ENCODE measurements at places on chromosomes 12 and 14.

DNA sequence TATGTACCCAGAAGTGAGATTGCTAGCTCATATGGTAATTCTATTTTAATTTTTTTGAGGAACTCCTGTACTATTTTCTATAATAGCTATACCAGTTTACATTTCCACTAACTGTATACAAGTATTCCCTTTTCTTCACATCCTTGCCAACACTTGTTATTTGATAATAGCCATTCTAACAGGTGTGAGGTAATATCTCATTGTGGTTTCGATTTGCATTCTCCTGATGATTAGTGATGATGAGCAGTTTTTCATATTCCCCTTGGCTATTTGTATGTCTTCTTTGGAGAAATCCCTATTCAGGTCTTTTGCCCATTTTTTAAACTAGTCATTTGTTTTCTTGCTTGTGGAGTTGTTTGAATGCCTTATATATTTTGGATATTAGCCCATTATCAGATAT lies 121.3 kb downstream of the BBS10 start:
- DNase-seq = no peak

- DNase-seq = no peak
Measured at GRCh38 chr12:105706973-105707334, 376.5 kb downstream of the C12orf75 start.

GRCh38 chr12:111033281-111034082 lies 113.1 kb upstream of the MYL2 start:
- DNase-seq = no peak

- no peak for DNase-seq
Measured at GRCh38 chr12:107662484-107662883, 23.1 kb upstream of the PWP1 start.

DNA sequence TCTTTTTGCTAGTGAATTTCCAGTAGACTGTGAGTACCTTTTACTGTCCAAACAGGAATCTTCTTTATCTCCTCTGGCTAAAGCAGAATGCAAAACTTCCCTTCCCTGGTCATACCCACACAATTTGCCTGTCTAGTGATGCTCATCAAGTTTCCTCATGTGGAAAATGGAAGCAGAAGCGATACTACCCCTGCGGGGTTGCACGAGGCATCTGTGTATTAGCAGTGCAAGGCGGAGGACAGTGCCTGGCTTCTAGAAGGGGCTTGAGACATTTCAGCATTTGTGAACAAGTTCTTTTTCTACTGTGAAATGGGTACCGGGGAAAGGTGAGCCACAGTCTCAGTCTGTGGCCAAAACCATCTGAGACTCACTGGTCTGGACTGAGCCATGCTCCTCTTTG lies 340.9 kb downstream of the AACS start:
- DNase-seq = no peak

DNA sequence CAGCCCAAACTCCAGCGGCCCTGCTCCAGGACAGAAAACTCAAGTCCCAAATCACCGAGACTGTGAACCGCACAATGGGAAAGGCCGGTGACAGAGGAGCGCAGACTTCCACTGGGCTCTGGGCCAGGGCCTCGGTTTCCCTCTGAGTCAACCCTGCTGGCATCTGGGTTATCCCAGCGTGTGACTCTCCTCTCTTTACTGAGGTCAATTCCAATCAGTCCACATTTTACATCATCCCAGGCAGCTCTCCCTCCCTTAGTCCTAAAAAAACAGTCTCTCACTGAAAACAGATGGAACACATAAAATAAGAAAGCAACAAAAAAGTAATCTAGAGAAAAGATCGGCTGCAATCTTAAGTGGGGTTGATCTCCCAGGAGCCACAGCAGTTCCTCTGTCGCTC lies 36.9 kb downstream of the ITPK1 start:
- DNase-seq = peak; percentile 85

- DNase-seq = no peak
Measured at GRCh38 chr12:13450231-13451080, 253.9 kb downstream of the EMP1 start.

DNA sequence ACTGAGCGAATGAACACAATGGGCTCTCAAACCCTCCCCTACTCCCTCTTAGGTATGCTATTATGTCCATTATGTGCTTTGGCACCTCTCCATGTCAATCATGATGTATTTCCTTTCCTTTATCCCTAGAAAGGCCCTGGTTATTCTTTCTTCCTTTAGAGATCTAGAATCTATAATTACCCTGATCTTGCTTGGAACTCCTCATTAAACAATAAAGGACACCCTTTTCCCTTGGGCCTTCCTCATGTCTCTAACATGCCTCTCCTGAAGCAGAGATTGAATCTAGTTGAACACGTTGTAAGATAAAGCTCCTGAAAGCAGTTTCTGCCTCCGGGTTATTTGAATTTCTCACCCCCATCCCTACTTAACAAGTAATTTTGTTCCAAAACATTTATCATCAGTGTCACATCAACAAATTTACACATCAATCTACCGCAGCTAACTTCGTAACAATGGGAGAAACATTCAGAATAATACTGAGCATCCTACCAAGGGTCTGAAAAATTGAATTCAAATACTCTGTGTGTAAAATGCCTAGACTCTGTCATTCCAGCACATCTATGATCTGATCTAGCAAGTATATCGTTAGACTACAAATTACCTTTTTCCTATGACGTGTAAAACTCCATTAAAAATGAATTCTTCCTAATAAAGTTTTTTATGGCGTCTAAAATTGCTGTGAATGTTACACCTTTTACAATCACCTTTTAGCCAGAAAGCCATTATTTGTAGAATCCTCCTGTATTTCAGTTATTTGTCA lies 5.4 kb downstream of the USP44 start:
- DNase-seq = no peak

DNA sequence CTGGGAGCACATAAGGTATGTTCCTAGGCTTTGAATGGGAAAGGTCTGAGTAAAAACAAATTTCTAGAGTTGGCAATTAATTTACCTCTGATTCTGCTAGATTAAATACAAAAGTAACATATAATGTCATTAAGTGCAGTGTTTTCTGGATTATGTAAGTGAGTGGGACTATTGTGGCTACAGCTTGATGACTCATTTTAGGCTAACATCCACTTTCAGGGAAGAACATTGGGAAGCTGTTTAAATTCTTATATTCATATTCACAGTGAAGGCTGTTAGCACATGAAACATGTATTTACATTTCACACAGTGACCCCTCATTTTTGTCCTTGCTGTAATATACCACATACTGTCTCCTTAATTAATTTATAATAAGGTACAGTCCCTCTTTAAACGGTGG lies 13.2 kb upstream of the BMAL2 start:
- peak; percentile 21 for DNase-seq

GRCh38 chr12:107241411-107241810 lies 148.1 kb upstream of the CRY1 start:
- no peak for DNase-seq

DNA sequence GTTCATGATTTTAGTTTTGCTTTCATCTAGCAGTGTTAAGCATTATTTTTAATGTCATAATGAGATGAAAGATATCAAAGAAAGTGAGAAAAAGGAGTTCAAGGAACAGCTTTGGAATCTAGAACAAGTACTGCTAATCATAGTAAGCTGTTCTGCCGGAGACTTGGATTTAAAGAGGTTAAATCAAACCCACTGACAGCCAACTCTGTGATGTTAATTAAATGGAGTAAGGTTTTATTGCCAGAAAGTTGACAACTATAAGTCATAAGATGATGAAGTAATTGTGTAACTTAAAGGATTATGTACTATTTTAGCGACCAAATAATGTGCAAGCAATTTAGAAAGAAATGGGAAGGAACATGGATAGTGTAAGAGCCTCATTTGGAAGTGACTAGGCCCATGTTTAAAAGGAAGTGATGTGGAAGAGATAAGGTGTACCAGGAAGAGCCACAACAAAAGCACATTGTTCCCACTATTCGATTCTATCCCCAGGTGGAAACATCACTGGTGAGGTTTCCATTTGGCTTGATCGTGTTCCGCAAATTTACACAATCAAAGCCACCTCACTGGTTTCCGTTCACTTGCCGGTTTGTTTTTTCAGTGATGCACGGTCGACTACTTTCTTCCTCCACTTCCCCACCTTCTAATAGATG lies 388.5 kb downstream of the PAWR start:
- DNase-seq = no peak

- no peak for DNase-seq
Measured at GRCh38 chr14:95681153-95681552, 5.1 kb upstream of the TCL1B start.

DNA sequence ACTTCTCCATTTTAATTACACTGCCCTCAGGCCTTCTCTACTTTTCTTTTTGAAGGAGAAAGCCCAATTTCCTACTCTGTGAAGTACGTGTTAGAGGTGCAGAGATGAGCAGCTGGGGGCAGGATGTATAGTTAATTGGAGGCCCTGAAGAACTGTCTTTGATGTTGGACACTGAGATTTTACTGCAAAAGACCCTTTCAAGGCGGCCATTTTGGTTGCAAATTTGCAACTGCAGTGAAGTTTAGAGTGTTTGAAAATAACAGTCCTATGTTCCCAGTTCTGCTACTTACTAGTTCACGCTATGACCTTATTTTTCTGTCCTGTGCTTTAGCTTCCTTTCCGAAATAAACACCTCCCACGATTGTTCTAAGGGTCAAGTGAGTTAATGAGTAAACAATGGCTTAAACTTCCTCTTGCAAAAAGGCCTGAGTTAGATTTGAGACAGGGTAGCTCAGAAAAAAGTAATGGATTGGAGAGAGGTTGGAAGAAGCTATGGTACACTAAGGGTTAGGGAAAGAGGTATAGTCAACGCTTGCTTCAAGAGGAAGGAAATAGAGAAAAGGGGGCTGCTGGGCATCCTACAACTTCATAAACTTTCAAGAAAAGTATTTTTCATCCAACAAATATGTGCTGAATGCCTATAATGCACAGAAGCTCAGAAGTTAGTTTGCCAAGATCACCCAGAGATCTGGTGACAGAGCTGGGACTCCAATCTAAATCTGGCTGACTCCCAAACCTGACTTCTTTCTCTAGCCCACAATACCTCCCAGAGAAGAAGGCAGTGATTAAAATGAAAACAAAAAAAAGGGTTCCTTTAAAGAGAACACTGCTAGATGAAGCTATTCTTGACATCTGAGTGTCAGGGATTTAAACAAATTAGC lies 26.4 kb upstream of the DICER1 start:
- no peak for DNase-seq

- DNase-seq = no peak
Measured at GRCh38 chr12:57874166-57875108, 27.9 kb upstream of the CTDSP2 start.

GRCh38 chr14:73173092-73173735 lies 36.9 kb downstream of the PSEN1 start:
- DNase-seq = peak; percentile 24

DNA sequence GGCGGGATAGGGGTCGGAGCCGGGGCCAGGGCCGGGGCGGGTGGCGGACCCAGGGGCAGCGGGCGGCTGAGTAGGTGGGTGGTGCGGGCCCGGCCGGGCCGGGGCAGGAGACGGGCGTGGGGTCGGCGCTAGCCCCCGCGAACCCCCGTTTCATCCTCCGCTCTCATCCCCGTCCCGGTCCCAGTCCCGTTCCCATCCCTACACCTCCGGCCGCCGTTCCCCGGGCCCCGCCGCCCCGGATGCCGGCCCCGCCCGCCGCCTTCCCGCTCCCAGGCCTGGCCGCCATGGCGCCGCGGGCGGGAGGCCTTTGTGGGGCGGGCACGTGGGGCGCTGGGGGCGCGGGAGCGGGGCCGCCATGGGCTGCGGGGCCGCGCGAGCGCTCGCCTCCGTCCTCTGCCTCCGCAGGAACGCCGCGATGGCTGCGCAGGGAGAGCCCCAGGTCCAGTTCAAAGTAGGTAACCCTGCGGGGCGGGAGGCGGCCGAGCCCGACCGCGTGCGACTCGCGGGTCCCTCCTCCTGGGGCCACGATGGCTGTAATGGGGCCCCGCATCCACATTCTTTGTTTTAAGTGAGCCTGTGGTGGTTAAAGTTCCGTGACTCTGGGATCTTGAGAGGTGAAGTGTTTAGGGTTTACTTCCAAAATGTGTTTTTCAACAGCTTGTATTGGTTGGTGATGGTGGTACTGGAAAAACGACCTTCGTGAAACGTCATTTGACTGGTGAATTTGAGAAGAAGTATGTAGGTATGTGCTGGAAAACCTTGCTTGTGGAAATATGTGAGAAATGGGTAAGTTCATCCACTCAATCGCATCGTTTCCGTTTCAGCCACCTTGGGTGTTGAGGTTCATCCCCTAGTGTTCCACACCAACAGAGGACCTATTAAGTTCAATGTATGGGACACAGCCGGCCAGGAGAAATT lies 572 bp downstream of the RAN start:
- DNase-seq = no peak

DNA sequence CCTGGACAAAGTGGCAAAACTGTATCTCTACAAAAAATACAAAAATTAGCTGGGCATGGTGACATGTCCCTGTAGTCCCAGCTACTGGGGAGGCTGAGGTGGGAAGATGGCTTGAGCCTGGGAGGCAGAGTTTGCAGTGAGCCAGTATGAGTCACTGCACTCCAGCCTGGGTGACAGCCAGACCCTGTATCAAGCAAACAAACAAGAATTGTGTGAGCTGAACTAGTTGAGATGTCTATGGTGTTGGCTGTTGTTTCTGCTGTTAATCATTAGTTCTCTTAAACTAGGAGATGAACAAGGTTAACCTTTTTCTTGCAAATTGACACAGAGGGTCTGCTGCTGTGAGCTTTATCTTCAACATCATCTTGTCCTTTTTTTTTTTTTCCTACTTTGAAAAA lies 23.6 kb downstream of the RASSF3 start:
- DNase-seq = no peak

GRCh38 chr12:109261939-109262338 lies 47.1 kb downstream of the FOXN4 start:
- DNase-seq = no peak

DNA sequence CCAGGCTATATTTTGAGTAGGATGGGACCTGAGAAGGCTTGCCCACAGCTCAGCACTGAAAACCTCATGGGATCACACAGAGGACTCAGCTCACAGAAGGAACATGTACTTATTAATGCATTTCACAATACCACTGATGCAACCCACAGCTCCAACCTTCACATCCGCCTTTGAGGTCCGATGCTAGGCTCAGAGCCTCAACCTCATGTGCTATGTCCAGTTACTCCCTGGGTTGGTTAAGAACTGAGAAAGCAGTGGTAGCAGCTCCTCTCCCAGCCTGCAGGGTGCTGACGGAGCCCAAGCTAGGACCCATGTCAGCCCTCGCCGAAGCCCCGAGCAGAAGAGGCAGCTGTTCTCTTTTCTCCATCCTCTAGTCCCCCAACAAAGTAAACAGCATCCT lies 52.9 kb downstream of the SPTB start:
- DNase-seq = no peak
